Eye (tissue), 1 donor: ENCODE measurements at places on chromosomes 2 and 18.

DNA sequence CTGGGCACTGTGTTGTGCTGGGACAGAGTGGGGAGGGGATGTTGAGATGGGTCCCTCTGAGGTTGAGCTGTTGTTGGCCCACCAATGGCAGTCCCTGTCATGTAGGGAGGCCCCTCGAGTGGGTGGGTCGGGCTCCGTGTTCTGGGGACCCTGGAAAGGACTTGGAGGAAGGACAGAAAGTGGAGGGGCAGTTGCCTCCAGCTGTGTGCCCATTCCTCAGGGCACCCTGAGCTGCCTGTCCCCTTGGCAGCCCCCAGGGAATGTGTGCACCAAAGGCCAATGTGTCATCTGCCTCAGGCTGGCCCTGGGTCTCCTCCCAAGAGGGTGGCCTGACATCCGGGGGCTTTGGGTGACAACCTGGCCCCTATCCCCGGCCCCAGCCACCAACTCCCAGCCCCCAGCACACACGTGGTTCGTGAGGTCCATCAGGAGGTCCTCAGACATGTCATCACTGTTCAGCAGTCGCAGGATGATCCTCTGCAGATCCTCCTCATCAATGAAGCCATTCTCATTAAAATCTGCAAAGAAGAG lies 57.7 kb downstream of the CIB4 start:
- no peak for DNase-seq

DNA sequence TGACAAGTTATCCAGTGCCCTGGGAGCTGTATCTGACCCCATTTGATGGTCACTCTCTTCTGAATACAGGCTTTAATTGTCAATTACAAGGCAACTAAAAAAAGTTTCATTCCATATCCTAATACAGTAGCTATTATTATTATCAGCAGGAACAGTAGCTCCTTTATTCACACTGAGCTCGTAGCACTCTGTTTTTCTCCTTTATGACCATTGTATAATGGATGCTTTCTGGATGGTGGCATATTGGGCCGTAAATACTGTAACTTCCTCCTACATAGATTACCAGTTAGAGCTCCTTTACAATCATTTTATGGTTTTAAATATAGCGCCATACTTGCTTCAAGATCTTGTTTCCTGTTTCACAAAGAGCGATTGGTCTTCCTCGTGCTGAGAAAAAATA lies 1040.3 kb downstream of the TSN start:
- no peak for DNase-seq

- DNase-seq, result no peak
These were observed 1379.4 kb upstream of the ACVR2A start for GRCh38 chr2:146465460-146465859.

DNA sequence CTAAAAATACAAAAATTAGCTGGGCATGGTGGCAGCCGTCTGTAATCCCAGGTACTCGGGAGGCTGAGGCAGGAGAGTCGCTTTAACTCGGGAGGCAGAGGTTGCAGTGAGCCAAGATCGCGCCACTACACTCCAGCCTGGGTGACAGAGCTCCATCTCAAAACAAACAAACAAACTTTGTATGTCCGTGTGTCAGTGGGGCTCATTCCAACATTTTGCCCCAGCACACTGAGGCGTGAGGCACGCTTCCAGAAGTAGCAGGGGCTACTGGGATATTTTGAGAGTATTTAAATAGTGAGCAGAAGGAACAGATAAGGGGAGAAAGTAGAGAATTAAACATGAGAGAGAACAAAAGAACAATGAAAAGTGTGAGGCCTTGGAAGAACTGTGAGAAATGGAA lies 83.3 kb upstream of the TANK start:
- DNase-seq, result no peak

- no peak for DNase-seq
These were observed 905.3 kb upstream of the VRK2 start for GRCh38 chr2:57141269-57141668.

DNA sequence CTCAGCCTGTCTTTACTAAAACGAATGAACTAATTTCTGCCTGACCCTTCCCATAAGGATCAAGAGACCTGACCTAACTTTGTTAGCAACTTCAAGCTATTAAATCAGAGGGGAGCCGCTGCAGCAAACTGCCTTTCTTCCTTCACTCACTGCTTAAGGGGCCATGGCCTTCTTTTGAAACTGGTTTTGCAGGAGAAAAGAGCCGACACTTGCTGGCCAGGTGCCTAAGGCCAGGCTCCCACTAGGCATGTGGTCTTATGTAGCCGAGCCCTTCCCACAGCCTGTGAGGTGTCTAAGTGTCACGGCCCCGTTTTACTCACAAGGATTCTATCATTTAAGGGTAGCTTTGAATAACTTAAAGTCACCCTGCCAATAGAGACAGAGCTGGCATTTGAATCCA lies 130.8 kb downstream of the ZNF236 start:
- DNase-seq, result peak; percentile 50

DNA sequence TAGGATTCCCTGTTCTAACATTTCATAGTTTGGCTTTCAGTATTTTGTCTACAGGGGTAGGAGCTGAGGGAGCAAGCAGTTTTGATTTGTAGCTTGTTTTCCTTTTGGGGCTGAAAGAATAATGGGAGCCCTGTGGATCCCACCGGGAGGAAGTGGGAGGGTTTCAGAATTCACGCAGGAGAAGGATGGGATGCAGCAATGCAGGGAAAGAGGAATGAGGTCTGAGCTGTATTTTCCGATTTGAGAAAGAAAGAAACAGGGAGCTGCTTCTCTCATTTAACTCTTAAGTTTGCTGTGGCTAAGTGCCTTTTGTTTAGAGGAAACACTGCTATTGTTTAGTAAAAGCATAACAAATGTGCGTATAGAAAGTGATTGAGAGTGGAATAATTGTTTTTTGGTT lies 141.0 kb downstream of the ADCYAP1 start:
- no peak for DNase-seq

- no peak for DNase-seq
These were observed 176.3 kb downstream of the AGPS start for GRCh38 chr2:177568893-177569292.

DNA sequence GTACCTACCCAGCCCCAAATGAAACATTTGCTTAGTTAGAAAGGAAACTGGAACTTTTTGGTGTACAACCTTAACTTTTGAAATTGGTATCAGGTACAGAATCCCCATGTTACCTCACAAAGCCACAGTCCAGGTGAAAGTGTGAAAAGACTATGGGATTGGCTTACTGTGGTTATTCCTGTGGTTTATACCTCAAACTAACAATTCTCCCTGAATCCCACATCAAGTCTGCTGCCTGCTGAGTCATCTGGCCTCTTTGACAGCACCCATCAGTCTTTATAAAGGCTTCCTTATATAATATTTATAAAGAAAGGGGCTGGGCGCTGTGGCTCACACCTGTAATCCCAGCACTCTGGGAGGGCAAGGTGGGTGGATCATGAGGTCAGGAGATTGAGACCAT lies 164.6 kb downstream of the TMEM247 start:
- DNase-seq, result no peak

DNA sequence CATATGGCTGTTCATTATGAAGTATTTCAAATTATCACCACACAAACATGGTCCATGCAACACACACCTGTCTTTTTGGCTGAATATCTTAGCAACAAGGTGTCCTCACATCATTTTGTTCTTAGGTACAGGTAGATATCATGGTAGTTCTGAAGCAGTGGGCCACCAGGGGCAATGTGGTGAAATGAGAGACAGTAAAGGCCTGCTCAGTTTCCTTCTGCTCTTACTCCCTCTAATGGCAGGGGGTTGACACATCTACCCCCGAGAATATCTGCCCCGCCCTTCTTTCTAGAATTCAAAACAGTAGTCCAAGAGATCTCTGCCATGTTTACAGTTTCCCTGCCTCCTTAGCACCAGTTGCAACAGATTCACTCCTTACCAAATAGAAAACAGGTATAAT lies 147.0 kb upstream of the KLHL14 start:
- DNase-seq, result peak; percentile 39

DNA sequence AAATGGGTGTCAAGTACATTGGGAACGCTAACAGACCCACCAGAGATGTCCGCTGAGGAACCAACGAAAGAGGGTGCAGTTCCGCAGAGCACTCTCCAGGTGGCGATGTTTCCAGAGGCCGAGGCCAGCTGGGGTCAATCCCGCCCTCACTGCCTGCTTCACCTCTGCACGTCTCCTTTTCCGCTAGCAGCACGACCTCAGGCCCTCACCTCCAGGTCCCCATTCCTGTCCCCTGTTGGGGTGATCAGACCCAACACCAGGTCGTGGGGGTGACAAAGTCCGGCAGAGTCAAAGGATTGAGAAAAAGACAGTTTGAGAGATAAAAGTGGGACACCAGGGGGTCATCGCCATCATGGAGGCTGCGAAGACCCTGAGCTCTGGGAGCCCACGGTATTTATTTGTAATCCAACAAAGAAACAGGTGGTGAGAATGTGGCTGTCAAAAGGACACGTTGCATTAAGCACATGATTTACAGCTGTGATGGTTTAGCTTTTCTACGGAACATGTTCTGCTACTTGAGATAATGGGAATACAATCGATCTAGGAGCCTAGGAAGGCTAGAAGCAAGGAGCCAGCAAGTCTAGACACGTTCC lies 27.3 kb downstream of the ZAP70 start:
- peak; percentile 68 for DNase-seq

DNA sequence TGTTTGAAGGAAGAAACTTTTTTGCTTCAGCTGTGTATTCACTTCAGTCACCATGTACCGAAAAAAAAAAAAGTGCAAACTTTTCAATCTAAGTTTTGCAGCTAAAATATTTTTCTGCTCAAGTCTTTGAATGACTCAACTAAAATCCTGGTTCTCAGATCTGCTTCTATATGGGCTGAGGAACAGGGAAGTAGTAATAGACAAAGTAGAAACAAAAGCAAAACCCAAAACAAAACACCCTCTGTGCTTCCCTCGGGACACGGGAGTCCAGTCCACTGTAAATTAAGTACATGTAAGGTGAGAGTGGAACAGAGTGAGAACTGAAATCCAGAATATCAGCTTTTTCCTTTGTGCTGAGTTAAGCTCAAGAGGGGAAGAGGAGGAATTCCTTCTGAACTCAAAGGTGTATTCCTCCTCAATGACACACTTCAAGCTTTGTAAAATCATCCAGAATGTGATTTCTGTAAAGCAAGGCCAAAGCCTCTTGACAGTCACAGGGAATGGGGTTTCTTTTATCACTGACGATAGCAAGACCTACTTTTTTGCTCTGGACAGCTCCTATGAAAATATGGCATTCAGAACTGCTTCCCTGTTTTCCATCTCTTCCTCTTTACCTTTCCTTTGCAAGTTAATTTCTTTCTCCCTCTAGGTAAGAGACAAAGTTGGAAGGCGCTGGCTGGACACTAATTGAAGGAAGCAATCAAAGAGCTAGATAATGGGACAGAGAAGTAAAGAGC lies 433.5 kb upstream of the MMADHC start:
- DNase-seq, result no peak

- DNase-seq, result no peak
These were observed 47.4 kb upstream of the SIX3 start for GRCh38 chr2:44894058-44894457.

- no peak for DNase-seq
These were observed 67.2 kb upstream of the LRPPRC start for GRCh38 chr2:44063033-44063432.

DNA sequence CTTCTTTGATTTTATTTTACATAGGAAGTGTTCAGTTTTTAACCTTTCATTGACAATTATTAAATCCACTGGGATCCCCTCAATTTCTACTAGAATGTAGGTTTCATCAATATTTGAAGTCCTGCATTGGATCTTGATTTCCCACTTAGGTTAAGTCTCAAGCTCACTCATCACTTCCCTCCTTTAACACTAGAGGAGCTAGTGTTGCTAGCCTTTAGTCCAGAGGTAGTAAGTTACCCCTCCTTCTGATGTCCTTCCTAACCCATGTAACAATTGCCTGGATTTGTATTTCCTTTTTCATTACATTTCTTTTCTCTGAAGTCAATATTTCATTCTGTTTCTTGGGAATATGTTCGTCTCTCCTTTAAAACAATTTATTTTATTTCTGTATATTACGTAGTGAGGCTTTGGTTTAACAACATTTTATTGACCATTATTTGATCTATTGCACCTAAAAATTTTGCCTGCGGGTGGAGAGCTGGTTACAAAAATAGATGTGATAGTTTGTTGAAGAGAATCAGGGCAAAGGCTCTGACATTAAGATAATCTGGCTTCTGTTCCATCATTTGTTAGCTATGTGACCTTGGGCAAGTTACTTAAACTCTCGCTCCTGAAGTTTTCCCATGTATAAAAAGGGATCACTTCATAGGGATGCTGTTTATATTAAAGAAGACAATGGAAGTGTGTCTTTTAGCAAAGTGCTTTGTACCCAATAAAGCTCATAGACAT lies 833.0 kb downstream of the SLC4A3 start:
- DNase-seq, result no peak

DNA sequence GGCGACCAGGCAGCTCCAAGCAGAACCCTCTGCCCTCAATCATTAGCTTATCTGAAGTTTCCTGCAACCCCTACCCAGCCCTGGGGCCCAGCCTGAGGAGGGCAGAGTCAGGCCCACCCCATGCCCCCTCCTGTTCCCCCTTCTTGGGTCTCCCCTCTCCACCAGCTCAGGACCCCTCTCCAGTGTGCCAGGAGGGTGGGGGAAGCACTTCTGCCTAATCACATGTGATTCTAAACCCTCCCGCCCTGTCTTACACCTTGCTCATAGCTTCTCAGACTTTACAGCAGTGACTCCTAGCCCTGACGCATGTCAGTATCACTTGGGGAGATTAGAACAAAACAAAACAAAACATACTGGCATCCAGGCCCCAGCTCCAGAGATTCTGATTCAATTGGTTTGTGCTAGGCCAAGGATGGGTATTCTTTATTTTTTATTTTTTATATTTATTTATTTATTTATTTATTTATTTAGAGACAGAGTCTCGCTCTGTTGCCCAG lies 42.5 kb upstream of the ASAP2 start:
- DNase-seq, result no peak

DNA sequence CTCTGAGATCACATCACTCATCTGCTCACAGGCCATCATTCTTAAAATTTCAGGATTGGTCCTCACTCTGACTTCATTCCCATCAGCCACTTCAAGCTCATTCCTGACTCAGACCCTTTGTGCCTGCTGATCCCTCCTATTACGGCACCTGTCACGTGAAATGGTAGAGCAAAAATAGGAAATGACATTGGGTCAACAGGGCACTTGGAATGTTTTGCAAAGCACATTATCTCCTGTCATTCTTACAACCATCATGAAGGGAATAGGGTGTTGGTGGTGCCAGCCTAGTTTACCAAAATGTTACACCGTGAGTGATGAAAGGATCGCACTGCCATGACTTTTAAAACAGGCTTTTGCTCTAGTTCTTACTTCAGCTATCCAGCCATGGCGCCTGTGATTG lies 61.1 kb downstream of the EIF5B start:
- peak; percentile 32 for DNase-seq

DNA sequence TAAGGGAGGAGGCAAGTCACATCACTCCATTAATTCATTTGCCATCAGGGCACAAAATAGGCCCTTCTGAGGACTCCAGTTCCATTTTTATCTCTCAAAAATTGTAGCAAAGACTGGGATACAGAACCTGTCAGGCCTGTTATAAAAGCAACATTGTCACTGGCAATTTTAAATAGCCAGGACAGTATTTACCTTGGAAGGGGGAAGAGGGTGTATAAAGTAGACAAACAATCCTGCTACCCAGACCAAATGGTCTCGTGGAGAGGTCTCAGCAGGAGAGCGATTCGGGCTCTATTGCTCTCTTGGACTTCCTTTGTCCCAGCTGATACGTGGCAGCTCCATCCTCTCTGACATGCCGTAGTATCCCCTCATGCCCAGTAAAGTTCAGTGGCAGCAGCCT lies 740.3 kb upstream of the HS6ST1 start:
- no peak for DNase-seq
